ENCODE measurements at places on chromosomes 3 and 15.

DNA sequence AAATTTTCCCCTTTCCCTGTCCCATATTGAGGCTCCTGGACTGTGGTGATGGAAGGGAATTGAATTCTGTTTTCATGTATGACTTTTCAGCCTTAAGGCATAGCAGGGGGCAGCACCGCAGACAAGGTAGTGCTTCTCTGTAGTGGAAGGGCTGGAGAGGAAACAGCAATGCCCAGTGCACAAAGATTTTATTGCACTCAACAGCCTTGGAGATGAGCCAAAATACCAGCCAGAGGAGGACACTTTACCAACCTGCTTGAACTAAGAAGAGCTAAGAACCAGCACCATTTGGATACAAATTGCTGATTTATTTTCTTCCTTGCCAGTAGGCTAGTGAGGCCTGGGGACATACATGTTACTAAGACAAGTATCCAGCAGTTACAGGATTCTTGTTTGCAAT lies 98.7 kb downstream of the KCNMB2 start:
- no peak for DNase-seq

- no peak for DNase-seq
Observed at GRCh38 chr15:70376929-70377691, 279.4 kb upstream of the TLE3 start.

DNA sequence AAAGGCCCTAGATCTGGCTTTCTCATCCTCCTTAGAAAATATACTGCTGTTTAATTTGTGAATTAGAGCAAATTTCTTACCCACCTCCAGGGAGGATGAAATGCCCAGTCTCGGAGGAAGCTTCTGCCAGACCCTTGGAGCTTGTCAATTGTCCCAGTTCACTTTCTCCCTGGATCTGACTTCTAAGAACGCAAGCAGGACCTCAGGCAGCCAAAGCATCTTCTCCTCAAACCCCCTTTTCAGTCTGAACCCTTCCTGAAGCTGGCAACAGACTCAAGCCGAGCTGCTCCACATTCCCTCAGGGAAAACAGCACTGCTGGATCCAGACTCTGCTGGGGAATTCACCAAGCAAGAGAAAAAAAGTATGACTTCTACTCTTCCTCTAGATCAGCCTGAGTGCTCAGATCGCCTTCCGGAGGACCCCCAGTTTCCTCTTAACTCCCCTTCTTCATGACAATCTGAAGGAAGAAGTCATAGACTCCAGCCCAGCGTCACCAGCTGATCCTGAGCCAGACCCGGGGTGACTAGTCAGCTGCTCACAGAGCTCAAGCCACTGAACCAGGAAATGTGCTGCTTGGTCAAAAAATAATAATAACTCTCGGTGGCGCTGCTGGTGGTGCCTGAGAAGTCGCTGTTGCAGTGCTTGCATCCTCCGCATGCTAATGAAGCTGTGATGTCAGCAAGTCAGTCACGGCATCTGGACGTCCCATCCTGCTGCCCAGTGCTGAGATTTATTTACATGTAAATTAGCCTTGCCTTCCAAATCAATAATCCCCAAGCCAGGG lies at the start of gene PRICKLE2:
Gene PRICKLE2 (minus strand): TSS at position 641 of the 785 bp plus-strand sequence. CDS start 26,539 bp downstream, outside the sequence.
- no peak for DNase-seq

DNA sequence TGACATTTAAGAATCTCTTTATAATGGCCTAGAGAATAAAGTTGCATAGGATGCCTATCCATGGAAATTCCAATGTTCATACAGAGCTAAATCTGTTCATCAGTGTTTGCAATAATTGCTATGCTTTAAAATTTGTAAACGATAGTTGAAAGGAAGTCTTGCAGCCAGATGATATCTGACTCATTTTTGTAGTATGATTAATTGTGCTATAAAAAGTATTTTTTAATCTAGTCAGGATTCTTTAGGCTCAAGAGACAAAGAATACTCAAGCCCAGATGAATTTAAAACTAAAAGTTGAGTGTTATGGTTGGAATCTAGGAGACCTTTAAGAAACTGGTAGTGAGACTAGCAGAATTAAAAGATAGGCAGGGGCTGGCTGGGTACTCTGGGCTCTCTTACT lies 50.5 kb downstream of the SUCNR1 start:
- no peak for DNase-seq

GRCh38 chr3:99648516-99648915 lies 10.1 kb downstream of the COL8A1 start:
- no peak for DNase-seq

DNA sequence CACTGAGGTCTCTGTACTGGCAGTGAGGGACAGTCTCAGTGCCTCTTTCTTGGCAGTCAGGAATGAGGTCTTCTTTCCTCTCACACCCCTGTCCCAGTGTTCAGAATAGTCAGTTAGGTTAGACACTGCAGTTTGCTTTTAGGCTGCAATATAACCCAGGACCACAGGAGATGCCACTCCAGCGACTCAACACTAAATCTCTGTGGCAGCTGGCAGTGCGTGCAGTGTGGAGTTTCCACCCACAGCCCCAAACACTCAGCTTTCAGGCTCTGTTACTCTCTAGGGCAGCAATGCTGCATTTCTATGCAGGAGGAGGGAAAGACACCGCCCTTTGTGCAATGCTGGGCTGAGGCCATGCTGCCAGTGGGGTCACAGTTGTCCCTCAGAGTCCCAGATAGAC lies 150.2 kb upstream of the SUCLG2 start:
- DNase-seq: no peak

DNA sequence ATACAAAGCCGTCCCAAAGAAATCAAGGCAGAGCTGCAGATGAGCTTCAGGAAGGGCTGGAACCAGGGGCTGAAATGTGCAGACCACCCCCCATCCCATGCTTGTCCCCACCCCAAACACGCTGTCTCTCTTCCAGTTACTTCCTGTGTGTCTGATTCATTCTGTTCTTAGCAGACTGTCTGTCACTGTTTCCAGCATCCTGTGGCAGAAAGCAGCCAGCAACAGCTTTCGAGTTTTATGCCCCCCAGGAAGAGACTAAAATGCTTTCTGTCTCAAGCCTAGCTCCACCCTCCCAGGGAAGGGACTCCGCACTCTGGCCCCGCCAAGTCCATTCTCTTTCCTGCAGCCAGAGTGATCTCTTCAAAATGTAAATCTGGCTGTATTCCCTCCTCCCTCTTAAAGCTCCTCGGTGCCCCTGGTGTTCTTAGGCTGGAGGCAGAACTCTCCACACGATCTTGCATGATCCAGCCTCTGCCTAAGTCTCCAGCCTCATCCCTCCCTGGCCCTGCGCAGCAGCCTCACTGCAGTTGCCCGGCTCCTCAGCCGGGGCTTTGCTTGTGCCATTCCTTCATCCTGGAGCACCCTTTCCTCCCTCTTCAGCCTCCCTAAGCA lies 41.5 kb downstream of the HRH1 start:
- DNase-seq: peak; percentile 28

DNA sequence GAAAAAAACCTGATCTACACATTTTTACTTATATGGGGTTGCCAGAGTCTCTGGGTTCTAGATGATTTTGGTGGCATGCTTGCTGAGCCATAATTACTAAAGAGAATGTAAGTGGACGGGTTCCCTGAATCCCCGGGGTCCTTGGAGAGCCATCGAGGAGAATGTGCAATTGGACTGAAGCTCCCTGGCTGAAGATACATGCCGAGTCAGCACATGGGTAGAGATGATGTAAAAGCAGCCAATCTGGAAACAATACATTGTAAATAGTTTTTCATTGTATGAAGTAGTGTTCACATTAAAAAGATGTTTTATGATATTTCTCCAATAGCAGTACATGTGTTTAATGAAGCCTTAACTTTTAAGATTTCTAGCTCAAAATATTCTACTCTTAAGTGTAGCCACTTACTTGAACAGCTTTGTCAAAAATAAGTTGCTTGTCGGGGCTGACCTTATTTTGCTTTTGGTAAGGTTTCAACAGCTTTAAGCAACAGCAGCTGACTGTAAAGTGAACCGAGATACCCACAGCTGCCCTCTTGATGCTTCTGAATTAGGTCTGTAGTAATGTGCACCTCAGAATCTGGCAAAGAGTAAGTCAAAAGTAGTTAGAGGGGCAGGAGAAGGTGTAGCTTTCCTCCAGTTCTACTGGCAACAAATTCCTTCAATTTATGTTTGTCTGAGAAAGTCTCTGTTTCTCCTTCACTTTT lies 205.7 kb downstream of the PLCL2 start:
- DNase-seq: no peak

Measured in activated CD4-positive, alpha-beta memory T cell treated with anti-CD3 and anti-CD28 coated beads, Interleukin-2, amount 10 ng/mL, durations not matched to agents 7 days and 5 days (primary cell).